SK-MEL-5 (cell line): ENCODE measurements at places on chromosomes 1 and 21.

- DNase-seq: no peak
Measured at GRCh38 chr1:185281245-185281644, 35.8 kb downstream of the IVNS1ABP start.

GRCh38 chr21:37686991-37687810 is 229.1 kb downstream of the KCNJ6 start:
- DNase-seq: no peak

- no peak for DNase-seq
Measured at GRCh38 chr1:1947493-1947892, 28.4 kb upstream of the TMEM52 start.

GRCh38 chr1:168834225-168834872 is 105.3 kb upstream of the DPT start:
- DNase-seq: no peak

DNA sequence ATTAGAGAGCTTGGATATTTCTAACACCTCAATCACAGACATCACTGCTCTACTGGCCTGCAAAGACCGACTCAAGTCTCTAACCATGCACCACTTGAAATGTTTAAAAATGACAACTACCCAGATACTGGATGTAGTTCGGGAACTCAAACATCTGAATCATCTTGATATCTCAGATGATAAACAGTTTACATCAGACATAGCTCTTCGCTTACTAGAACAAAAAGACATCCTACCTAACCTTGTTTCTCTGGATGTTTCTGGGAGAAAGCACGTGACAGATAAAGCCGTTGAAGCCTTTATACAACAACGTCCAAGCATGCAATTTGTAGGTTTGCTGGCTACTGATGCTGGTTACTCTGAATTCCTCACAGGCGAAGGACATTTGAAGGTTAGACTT is 45.1 kb downstream of the ZYG11B start:
- DNase-seq: no peak

DNA sequence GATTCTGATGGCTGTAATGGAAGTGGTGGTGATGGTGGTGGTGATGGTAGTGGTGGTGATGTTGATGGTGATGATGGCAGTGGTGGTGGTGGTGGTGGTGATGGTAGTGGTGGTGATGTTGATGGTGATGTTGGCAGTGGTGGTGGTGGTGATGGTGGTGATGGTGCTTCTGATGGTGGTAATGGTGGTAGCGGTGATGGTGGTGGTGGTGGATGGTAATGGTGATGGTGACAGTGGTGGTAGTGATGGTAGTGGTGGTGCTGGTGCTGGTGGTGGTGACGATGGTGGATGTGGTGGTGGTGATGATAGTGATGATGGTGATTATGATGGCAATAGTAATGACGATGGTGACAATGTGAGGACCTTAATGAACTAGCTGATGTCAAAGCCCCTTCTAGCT is 35.6 kb upstream of the LRRC3 start:
- no peak for DNase-seq

- DNase-seq: no peak
Measured at GRCh38 chr1:201131398-201131797, 4.4 kb upstream of the ASCL5 start.

GRCh38 chr1:206511362-206512057 is 4.2 kb downstream of the RASSF5 start:
- no peak for DNase-seq

DNA sequence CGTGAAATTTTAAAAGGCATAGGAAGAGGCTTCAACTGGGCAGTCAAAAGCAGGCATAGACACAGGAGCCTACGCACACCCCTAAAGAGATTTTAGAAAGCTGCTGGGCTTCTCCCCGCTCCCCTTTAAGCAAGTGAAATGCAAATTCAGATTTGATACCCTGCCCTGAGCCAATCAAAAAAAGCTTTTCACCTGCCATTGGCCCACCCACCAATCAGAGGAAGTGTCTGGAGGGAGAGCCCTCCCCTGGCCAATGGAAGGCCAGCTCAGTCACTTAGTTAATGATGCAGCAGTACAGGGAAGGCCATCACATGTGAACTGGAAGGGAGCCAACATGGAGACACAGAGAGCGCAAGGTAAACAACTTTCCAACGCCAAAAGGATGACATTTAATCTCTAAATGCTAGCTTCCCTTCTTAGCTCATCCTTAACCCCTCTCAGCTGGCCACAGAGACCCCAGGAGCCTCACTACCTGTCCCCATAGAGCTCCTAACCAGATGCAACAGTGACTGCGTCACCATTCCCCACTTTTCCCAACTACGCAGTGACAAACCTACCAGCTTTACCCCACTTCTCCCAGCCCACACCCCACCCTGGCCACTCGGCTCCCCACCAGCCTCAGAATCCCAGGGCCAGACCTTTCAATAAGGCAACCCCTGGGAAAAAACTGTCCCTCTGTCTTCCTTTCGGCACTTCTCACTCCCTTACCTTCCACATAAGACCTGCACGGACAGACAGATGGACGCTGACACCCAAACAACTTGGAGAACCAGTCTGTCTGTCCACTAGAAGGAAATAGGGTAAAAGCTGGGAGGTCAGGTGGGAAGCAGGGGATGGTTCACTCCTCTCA is 71.0 kb downstream of the CD46 start:
- peak; percentile 63 for DNase-seq

DNA sequence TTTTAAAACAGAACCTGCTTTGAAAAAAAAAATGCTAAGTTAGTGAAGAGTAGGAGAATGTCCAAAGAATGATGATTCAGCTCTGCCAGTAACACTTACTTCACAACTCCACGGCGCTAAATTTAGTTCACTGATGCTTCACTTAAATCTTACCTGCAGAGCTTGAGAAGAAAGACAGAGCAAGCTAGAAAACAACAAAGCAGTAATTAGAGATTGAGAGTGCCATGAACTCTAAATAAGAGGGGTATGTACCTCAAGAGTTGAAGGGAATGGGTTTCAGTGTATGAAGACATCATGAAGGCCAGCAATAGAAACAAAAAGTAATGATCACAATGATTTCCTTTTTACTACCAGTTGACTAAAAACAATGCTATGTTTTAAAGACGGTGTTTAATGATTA is 32.8 kb downstream of the EPRS1 start:
- no peak for DNase-seq

GRCh38 chr1:10823000-10823401 is 26.6 kb upstream of the CASZ1 start:
- DNase-seq: no peak

GRCh38 chr1:162889989-162890388 is 29.0 kb upstream of the CCDC190 start:
- no peak for DNase-seq

- no peak for DNase-seq
Measured at GRCh38 chr1:65904681-65905083, 112.0 kb downstream of the PDE4B start.

DNA sequence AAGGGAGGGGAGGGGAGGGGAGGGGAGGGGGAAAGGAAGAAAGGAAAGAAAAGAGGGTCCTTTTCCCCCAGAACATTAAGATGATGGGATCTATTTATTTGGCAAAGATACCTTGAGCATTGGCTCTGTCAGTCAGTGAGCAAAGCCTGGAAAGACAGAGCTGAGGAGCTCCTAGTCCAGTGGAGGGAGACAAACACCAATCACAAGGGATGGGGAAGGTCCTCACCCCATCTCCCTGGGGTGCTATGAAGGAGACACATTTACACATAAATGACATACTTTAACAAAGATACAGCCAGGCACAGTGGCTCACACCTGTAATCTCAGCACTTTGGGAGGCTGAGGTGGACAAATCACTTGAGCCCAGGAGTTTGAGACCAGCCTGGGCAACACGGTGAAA is 154.9 kb upstream of the TIAM1 start:
- peak; percentile 37 for DNase-seq

- DNase-seq: no peak
Measured at GRCh38 chr1:60739729-60740128, 342.6 kb upstream of the NFIA start.

DNA sequence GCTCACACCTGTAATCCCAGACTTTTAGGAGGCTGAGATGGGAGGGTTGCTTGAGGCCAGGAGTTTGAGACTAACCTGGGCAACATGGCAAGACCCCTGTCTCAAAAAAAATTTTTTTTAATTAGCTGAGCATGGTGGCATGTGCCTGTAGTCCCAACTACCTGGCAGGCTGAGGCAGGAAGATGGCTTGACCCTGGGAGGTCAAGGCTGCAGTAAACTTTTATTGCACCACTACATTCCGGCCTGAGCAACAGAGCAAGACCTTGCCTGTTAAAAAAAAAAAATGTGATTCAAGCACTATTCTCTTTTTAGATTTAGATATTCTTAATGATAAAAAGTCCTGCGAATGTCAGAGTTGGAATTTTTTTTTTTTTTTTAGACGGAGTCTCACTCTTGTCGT is 102.5 kb upstream of the L1TD1 start:
- DNase-seq: no peak

- no peak for DNase-seq
Measured at GRCh38 chr1:220890602-220891001, 11.4 kb downstream of the HLX start.

- DNase-seq: no peak
Measured at GRCh38 chr1:203162403-203162802, 13.2 kb downstream of the MYBPH start.

DNA sequence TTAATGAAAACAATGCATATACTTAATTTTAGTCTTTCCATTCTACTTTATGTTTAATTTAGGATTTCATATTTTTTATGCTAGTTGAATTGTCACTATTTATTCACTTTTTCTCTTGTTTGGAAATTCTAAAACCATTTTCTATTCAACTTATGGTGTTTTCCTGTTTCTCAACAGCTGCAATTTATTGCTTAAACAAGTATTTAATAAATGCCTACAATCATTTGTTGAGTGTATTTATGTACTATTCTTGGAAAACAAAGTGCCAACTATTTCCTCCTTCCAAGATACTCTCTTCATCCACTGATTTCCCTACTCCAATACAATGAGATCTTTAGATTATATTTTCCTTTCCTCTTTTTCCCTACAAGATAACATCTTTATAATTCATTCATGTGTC is 65.4 kb downstream of the NUF2 start:
- DNase-seq: no peak

- no peak for DNase-seq
Measured at GRCh38 chr21:44537930-44538911, 1.8 kb downstream of the KRTAP10-1 start.

GRCh38 chr1:160206421-160207117 is 1.4 kb downstream of the PEA15 start:
- DNase-seq: peak; percentile 9

GRCh38 chr1:54836594-54836993 is 35.5 kb upstream of the TTC22 start:
- no peak for DNase-seq

DNA sequence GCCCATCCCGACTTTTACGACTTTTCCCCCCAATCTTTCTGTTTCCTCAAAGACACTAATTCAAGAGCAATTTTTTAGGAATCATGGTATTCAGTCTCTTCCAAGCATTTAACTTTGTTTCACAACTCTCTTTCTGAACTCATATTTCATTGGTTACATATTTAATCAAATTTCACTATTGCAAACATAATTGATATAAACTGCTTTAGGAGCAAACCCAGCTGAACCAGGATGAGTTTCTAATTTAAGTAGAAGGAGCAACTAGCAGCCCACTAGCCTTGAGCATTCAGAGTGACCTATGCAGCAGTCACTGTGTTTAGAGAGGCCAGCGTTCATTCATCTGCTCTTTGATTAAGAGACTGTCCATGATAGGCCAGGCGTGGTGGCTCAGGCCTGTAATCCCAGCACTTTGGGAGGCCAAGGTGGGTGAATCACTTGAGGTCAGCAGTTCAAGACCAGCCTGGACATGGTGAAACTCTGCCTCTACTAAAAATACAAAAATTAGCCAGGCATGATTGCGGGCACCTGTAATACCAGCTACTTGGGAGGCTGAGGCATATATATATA is 1.8 kb downstream of the CELA2B start:
- DNase-seq: no peak

DNA sequence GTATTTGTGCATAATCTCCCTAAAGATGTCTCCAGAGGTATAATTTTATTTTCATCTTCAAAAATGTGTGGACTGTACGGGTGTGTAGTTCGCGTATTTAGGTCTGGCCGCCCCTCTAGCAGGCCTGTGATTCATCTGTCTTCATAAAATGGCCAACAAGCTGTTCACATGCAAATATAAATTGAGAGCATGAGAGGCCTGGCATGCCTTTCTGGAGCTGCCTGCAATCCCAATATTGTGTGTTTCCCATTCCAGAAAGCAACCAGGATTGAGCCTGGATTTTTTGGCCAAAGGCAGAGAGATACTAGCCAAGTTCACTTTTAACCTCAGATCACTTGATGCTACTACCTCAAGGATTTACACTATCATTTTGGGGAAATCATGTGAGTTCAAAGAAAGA is 197.2 kb downstream of the NFIA start:
- DNase-seq: no peak

GRCh38 chr1:42723511-42723910 is 16.5 kb downstream of the CLDN19 start:
- no peak for DNase-seq

DNA sequence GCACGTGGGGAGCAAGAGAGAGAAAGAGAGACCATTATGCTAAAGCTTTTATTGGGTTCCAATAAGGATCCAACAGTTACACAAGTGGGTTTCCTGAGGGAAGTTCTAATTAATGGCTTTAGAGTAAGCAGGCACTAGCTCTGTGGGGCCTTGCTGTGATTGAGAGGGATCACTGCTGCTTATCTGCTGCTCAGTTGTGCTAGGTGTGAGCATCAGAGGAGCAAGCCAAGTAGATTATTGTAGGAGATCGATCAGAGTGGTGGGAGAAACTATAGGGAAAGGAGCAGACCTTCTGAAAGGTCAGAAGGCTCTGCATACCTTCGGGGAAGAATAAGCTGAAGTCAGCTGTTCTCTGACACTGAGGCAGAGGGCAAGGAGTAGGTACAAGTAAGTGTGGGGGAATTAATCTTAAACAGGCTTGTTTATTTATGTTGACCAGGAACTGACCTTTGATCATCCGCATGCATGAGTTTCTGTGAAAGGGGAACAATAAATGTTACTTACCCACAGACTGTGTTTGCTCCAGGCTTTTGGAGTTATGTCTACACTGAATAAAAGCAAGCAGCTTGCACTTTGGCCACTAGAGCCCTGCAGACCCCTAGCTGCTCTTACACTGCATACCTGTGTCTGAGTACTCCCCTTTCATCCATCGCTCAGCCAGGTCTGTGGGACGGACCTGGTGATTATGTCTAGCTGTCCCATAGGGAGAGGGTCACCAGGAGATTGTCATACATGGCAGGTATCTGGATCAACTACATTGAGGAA is 89.7 kb downstream of the TNNI3K start:
- DNase-seq: no peak

DNA sequence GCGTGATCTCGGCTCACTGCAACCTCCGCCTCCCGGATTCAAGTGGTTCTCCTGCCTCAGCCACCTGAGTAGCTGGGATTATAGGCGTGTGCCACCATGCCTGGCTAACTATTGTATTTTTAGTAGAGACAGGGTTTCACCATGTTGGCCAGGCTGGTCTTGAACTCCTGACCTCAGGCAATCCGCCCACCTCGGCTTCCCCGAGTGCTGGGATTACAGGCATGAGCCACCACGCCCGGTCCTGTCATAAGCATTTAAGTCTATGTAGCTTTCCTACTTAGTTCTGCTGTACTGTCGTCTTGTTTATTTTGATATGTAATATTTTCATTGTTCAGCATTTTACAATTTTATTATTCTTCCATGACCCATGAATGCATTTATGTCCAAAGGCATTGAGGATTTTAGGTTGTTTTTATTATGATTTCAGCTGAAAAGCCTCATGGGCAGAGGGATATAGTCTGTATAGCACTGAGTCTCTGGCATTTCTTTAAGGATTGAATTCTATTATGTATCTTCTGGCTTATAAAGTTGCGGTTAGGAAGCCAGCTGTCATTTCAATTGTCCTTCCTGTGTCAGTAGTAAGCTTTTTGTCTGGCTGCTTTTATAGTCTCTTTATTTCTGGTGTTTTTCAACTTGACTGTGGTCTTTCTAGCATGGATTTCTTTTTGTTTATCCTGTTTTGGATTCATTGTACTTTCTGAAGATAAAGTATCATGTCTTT is 9.2 kb downstream of the AGPAT3 start:
- no peak for DNase-seq
